Iris pigment epithelial cell (primary cell): ENCODE measurements at places on chromosomes 6 and 20.

DNA sequence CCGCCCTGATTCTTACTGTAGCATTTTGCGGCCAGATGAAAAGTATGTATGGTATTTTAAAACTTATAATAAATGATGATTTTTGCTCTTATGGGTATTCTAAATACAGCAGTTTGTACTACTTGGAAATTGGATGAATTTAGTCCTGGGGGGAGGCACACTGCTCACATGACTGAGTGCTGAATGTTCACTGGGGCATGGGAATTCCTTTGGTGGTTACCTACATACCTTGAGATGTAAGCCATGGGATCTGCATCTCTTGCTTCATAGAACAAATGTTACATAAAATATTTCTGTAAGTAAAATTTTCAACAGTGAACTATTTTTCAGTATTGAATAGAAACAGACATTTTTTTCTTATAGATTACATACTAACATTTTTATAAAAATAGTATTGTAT lies 71.1 kb downstream of the FIG4 start:
- no peak for DNase-seq

GRCh38 chr6:48397887-48398286 lies 286.9 kb upstream of the PTCHD4 start:
- no peak for DNase-seq

GRCh38 chr6:62998022-62998421 lies 213.2 kb upstream of the FKBP1C start:
- no peak for DNase-seq

DNA sequence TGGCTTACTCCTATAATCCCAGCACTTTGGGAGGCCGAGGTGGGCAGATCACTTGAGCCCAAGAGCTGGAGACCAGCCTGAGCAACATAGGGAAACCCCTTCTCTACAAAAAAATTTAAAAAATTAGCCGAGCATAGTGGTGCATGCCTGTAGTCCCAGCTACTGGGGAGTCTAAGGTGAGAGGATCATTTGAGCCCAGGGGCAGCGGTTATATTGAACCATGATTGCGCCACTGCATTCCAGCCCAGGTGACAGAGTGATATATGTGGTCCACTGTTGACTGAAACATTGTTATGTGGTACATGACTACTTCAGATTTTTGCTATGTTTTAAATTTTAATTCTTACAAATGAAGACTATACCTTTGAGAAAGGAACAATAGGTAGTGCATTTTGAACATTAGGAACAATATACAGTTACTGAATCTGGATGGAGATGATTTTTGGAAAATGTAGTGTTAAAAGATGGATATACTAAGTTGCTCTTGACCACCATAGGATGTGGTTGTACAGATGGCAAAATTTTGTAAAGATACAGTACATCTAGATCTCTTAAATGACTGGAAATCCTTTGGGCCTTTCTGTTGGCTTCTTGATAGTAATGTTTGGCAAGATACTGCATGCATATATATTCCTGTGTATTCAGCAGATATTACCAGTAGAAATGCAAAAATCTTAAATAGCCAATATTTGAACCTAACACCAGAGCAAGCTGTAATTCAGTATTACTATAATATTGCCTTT lies 35.9 kb downstream of the MAPK14 start:
- DNase-seq = no peak

DNA sequence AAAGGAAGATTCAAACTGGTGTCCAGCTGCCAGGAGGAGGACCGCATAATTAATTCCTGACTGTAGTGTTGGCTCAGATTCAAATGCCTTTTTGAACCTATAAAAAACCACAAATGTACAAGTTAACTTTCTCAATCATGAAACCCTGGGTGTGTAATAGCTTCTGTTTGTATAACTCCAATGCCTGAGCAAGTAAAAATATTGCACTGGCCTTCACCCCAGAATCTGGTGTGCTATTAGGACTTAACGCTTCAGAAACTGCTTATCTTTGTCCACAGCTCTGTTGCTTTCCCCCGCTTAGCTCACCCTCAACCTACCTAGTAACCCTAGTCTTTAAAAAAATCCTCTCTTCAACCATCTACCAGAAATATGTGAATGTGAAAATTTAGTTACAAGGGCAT lies 119.1 kb upstream of the MAP7 start:
- peak; percentile 99 for DNase-seq

GRCh38 chr20:63627129-63627750 lies 339 bp upstream of the GMEB2 start:
- peak; percentile 93 for DNase-seq

DNA sequence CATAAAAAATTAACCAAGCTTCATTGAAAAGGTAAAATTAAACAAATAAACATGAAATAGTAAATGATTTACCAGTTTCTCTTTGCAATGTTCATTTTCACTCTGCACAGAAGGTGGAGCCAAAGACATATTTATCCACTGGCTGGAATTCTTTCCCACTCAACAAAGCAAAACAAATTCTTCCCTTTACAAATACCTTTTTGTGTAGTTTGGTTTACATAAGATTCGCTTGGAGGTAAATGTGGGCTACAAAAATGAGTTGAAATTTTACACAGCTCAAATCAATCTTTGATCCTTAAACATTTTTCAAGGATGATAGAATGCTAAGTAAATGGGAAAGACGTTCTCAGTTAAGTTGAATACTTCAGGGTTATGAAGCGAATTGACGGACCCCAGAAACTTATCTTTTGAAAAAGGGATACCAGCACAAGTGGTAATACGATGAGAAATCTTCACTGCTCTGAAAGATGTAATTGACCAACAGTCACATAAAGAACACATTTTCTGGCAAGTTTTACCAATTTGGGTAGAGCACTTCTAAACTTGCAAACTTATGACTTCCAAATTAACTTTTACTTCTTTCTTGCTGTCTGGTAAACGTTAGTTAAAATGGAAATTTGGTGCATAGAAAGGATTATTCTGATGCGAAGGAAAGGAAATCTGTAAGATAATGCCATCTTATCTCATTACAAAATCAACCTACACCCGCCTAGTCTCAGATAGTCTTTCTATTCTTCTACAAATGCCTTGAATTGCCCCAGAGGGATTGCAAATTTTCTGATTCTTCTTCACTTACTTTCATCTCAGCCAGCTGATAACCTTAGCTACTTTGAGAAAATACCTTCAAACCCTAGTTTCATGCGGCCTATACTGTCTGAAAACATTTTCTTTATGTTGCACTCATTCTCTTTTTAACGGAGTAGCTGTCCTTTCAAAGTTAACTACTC lies 4.7 kb upstream of the GJA1 start:
- peak; percentile 60 for DNase-seq

- no peak for DNase-seq
These were observed 1092.3 kb downstream of the KHDRBS2 start for GRCh38 chr6:61193771-61194170.

DNA sequence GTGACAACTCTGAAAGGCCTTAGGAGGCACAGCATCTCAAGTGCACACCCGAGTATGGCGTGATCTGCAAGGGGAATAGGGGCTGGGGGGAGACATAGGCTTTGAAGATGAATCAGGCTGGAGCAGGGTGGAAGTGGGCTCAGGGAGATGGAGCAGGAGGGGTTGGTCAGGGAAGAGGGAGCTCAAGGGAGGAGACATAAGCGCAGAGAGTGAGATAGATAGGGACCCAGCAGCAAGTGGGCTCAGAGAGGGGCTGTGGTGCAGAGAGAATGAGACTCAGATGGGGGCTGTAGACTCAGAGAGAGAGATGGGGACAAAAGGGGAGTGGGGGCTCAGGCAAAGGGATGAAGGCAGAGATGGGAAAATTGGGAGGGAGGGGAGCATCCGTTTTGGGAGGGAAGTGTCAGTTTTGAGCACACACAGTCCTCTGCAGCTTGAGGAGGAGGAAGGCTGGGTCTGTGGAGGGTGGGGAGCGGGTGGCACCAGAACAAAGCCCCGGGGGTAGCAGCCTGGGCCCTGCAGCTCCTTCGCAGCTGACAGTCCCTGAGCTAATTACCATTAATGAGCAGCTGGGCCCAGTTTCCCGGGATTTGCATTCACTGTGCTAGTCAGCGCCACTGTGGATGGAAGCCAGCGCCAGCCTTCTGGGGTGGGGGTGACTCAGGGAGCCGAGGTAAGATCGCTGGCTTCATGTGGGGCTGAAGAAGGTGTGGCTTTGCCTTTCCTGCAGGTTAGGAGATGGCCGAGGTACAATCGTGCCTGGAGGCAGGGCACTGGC lies 18.7 kb downstream of the SRXN1 start:
- DNase-seq = no peak

GRCh38 chr6:76451926-76452709 lies 379.7 kb upstream of the IMPG1 start:
- no peak for DNase-seq

- no peak for DNase-seq
These were observed 34.5 kb downstream of the SYTL3 start for GRCh38 chr6:158684311-158684710.

GRCh38 chr20:13102694-13103093 lies 93.9 kb downstream of the SPTLC3 start:
- DNase-seq = no peak

- no peak for DNase-seq
These were observed 33.6 kb downstream of the TTI1 start for GRCh38 chr20:37999526-38000263.
